ENCODE measurements at places on chromosomes 5 and 9.

DNA sequence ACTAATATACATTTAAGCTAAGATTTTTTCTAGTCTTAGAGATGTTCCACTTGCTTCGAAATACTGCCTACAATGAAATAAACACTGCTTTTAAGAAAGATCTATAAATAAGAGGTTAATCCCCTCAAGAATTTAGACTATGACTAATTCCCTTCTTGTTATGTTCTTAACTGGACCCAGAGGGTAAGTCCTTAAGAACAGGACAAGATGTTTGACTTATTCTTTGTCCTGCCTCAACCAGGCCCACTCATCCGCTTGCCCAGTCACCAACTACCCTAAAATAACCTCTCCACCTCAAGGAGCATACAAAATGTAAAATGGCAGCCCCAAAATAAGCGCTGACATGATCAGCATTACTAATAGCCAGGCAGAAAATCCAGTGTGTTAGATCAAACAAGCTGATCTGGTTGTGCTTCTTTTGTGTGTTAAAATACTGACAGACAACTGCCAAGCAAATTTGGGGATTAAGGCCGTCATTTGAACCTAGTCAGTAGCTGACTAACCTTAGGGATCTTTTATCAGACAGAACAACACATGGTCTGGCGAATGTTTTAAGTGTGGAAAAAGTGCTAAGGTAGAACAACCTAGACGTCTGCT is 93.7 kb upstream of the SMC5 start:
- DNase-seq: no peak

DNA sequence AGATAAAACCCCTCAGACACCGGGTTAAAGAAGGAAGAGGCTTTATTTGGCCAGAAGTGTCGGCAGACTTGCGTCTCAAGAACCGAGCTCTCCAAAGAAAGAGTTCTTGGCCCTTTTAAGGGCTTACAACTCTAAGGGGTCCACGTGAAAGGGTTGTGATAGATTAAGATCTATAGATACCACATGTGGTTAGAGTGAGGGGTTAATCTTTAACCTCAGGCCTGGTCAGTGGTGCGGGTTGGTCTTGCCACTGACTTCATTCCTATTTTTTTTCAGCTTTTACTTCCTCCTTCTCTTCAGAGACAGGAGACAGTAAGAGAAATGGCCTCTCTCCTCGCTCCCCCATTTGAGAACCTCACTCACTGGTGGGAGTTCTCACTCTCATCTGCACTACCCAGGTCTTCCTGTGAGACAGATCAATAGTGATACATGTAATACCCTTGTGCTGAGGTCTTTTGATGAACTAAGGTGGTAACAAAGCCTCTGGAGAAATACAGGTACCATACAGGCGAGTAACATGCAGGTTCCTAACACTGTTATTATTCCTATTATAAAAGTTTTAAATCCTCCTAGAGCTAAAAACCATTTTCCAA is 52.4 kb upstream of the COX7C start:
- DNase-seq: no peak

- DNase-seq: peak; percentile 36
Observed at GRCh38 chr9:128124873-128125579, 2.5 kb downstream of the PTGES2 start.

DNA sequence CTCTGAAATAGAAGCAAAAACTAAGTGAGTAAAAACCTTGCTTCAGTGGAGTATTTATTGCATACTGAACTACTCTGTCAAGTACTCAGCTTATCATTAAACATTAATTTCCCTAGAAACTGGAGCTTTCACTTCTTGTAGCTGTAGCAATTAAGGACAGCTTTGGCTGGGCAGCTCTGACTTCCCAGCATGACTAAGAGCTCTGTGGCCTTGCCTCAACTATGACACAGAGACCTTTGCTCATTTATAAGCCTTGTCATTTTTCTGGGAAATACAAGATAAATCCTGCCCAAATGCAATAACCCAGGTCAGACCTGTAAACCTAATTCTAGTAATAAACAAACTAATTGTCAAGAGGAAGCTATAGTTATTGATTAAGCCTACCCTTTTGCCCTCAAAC is 65.4 kb upstream of the STK32A start:
- no peak for DNase-seq

DNA sequence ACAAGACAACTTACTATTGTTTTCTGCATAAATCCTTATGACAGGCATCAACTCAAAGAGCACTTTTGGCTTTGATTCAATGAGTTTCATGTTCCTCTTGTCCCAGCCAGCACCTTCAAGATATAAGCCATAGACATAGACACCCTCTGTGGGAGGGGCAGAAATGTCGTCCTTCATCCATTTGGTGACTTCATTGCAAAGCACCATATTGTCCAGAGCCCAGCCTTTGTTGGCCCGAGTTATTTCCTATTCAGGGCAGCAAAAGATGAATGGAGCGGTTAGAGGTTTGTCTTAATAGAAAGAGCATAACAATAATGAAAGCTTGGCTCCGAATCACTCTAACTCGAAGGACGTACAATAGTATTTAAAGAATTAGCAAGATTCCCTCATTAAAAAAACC is 243.9 kb downstream of the DNAH5 start:
- no peak for DNase-seq

GRCh38 chr5:57446966-57447365 is 35.6 kb downstream of the ACTBL2 start:
- DNase-seq: no peak

All from occipital lobe (tissue), 3 donors.